ENCODE measurements at places on chromosomes 4 and X.

- DNase-seq: no peak
These were observed 95.2 kb upstream of the RPS6KA3 start for GRCh38 chrX:20361890-20362262.

DNA sequence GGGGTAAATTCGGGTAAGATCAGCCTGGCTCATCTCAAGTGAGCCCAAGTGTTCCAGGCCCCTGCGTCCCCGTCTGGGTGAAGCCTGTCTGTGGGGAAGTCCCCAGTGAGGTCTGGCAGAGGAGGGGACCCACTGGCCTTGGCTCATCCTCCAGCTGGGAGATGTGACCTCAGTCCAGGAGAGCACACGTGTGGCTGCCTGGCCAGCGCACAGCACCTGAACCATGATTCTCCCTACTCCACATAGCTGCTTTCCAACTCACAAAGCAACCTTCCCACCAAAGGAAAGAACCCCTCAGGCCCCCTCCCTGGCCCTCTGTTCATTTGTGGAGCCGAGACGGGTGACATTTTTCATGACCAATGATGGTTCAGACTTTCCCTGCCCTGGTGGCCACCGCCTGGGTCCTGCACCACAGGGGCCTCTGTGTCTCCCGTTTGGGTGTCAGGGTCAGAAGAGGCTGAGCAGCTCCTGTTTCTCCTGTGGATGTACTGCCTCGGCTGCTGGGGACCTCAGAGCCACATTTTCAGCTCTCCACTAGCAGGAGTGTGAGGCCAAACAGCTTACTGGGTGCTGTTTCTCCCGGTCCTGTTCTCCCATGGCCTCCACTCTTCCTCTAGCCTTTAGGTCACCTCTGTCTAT, 111.4 kb downstream of the CPZ start:
- DNase-seq: no peak

- DNase-seq: no peak
These were observed 53.9 kb downstream of the ENPP6 start for GRCh38 chr4:184163813-184164212.

DNA sequence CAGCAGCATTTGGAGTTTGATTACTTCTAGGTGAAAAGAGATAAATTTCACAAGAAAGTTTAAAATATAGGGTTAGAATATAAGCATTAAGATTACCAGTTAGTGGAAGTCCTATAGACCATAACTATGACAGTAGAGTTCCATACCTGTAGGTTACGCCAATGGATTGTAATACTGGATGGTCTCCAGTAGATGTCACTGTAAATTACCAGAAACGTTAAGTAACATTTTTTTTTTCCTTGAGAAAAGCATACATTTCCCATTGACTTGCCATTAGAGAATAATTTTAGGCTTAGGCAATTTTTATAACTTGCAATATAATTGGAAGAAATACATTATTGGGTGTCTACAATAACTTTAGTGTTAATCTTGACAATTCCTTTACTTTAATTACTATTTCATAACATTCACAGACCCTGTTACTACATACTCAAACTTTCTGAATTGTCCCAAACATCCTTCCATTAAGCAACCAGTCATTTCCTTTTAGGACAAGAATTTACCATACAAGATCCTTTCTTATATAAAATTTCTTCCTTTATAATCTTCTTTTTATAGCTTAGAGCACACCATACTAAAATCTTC, 304.1 kb upstream of the TECRL start:
- no peak for DNase-seq

DNA sequence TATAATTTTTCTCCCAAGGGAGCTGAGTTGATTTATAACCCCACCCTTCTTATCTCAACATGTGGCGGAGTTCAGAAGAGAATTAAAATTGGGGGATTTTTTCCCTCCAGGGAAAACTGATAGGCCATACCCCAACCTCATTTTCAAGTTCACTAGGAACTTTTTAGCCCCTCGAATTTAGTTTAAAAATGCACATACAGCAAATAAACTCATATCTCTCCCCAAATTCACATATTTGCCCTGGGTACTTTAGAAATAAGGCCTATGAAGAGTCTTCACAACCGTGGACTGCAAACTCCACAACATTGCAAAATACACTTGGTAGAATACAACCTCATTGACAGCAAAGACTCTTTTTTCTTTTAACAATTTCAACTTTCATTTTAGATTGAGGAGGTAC, 206.7 kb upstream of the LEF1 start:
- DNase-seq: no peak

GRCh38 chr4:28772066-28772465, 1911.4 kb downstream of the STIM2 start:
- DNase-seq: no peak

GRCh38 chr4:95232358-95233156, 316.2 kb downstream of the UNC5C start:
- DNase-seq: no peak

GRCh38 chrX:17372052-17372451, 2.9 kb upstream of the NHS start:
- DNase-seq: no peak

GRCh38 chr4:40046311-40046980, 10.2 kb upstream of the N4BP2 start:
- no peak for DNase-seq

Data from CD4-positive, alpha-beta T cell treated with Interleukin-10 for 1 hour (primary cell).